NCI-H187 treated with DMSO at 0.1 percent for 48 hours (cell line): ENCODE measurements at places on chromosomes 16 and 17.

- no peak for DNase-seq
Measured at GRCh38 chr16:25896411-25896810, 204.7 kb downstream of the HS3ST4 start.

DNA sequence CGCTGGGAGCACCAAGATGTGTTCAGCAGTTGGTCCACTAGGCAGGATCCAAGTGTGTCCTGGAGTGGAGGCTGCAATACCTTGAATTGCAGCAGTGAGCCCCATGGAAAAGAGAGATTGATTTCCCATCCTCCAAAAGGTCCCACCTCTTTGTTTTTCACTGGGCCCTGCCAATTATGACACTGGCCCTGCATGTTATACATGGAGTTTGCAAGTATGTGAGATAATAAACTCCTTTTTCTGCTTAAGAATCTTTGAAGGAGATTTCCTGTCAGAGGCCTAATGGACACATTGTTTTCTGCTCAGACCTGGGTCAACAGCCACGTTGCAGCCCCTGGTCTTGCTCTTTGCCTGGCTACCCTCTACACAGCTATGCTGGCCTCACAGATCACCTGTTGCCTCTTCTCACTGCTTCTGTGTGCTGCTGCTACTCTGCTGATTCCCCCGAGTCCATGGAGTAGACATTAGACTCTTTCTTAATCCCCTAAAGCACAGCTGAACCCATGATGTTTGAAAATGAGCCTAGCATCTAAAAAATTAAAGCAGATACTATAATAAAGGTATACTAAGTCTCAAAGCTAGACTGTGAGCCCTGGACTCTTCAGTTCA, 341.9 kb upstream of the CDH11 start:
- DNase-seq: no peak

GRCh38 chr16:4327386-4328045, 11.6 kb downstream of the GLIS2 start:
- DNase-seq: no peak

DNA sequence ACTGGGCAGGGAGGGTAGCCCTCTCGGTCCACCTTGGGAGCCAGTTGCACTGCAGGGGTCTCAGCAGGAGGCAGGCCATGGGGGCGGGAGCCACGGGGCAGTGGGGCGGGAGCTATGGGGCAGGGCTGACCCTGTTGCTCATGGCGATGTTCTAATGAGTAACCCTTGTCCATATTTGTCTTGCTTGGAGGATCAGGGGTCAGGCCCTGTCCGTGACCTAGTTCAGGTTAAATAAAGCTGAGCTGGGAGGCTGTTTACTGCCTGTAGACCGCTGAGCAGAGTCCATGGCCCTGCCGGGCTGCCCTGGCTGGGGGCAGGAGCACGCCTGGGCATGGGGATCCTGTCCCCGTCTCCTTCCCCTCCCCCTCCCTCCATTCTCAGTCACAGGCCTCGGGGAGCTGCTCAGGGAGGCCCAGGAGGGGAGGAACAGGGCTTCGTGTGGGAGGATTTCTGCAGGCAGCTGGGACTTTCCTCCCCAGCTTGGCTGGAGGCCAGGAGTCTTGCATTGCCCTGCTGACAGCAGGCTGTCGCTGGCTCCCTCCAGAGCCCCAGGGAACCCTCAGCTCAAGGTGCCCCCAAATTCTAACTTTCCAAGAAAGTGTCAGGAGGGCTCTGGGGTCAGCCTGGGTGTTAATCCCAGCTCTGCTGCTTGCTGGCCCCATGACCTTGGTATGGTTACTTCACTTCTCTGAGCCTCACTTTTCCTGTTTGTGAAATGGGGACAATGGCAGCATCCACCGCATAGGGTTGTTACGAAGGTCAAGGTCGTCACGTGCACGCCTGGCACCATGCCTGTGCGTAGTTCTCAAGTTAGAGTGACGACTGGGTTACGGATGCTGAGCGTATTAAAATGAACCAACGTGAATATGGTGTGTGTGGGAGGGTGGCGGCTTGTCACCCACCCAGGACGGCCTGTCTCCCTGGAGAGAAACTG, 6.1 kb upstream of the SERPINF2 start:
- no peak for DNase-seq

GRCh38 chr16:18932243-18932987, 6.2 kb upstream of the SMG1 start:
- DNase-seq: no peak

DNA sequence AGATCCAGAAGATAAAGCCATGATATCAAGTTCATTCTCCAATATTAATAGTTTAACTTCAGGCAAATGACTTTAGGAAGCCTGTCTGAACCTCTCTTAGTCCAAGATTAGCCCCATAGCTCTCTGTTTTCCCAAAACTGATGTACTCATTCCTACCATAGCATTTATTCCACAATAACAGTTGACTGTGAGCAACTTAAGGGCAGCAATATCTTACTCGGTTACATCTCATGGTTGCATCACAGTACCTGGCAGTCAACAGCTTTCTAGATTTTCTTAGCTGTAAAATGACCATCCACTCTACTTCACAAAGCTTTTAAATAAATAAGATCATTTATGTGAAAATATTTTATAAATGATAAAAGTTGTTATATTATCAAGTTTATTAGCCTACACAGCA, 58.2 kb upstream of the STAC2 start:
- DNase-seq: no peak

GRCh38 chr17:78323826-78324390, 36.0 kb downstream of the SOCS3 start:
- DNase-seq: no peak
